Activated CD4-positive, alpha-beta T cell treated with anti-CD3 and anti-CD28 coated beads, Interleukin-2, amount 10 ng/mL, durations not matched to agents 7 days and 5 days (primary cell): ENCODE measurements at places on chromosomes 12 and 14. TPM values are rescaled to one million over a fixed set of nuclear protein-coding genes. Genes with fewer than 3 reads are reported as not detected.

The SLC35F4 gene
- total RNA-seq, result not detected

The KRT81 gene
- total RNA-seq, result not detected

The GLIPR1L2 gene
- 0.75 TPM for total RNA-seq

The SLC39A5 gene
- total RNA-seq, result not detected

The ALG10B gene
- total RNA-seq, result 13.5 TPM

The TMEM253 gene
- total RNA-seq, result not detected

The KRT82 gene
- not detected for total RNA-seq

The STXBP6 gene
- not detected for total RNA-seq
